ENCODE measurements at places on chromosomes 6 and 20.

DNA sequence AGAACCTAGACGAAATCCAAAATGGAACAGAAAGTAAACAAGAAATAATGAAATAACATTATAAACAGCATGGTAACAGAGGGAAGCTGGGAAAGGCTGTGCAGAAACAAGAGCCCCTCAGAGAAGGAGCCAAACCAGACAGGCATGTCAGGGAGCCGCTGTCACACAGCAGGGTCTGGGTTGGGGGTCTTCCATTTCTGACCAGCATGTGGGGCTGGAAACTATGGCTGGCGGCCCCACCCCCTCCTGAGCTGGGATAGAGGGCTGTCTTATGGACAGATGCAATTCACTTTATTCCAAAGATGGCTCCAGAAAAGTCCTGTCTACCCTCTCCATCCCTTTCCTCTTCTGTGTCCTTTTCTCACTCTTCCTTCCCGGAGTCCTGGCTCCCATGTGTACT, 27.3 kb downstream of the C6orf89 start:
- DNase-seq, result no peak

- DNase-seq, result no peak
Measured at GRCh38 chr6:167112421-167112820, 10.5 kb upstream of the CCR6 start.

DNA sequence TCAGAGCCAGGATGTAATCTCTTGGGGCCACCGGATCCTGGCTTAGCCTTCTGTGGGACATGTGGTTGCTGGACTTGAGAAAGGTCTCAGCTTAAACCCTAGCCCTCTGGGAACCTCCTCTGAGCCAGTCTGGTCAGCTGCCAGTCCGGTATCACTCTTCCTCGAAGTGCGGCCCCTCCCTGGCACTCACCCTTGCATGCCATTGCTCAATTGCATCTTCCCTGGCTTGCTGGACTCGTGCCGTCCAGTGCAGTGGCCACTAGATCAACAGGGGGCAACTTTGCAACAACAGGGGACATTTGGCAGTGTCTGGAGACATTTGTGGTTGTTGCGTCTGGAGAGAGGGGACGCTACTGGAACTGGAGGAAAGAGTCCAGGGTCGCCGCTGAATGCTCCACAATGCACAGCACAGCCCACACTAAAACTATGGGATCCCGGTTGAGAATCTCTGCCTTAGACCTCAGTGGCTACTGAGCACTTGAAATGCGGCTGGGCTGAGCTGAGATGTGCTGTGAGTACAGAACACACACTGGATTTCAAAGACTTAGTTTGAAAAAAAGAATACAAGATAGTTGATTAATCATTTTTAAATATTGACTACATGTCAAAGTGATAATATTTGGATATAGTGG, 152.1 kb downstream of the TFAP2C start:
- no peak for DNase-seq

GRCh38 chr20:38847840-38848239, 42.3 kb downstream of the PPP1R16B start:
- DNase-seq, result no peak

GRCh38 chr6:19818805-19819204, 18.4 kb upstream of the ID4 start:
- no peak for DNase-seq

DNA sequence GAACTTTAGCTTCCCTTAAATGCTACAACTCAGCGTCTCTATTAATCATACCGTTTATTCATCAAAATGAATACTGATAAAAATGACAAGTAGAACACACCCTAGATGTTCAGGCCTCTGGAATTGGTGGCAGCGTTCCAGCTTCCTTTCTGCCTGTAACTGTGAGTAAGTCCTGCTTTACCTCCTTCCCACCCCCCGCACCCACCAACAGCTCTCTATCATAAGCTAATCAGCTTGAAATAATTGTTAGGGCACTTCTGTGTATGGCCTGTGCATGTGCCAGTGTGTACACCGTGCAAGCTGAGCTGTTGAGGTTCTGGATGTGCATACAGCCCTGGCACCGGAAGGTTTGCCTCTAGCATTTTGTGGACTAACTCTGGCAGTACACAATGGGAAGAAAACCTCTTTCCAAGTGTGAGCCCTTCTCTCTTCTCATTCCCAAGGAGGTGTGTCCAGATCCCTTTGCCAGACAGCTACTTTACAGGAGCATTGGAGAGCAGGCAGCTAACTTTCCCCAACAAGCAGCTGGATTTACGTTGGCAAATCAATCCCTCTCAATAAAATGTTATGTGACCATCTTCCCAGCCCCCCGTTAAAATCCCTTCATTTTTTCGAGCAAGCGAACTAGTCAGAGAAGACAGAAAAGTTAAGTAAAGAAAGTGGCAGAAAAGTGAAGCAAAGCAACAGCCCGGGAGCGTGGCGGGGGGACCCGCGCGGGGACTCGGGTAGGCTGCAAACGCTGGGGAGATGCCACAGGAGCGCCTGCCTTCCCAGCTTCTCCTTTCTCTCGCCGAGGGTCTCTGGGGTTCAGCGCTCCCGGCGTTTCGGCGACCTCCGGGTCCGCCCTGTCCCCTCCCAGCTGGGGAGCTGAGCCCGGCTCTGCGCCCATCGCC, 803 bp upstream of the ADGRG6 start:
- no peak for DNase-seq

- DNase-seq, result no peak
Measured at GRCh38 chr6:116298973-116299372, 19.2 kb upstream of the TSPYL1 start.

GRCh38 chr20:20051767-20052073, 546 bp downstream of the CRNKL1 start:
- no peak for DNase-seq

GRCh38 chr6:44538807-44539201, 151.3 kb downstream of the CDC5L start:
- no peak for DNase-seq

All from NCI-H1436 (cell line).